ENCODE measurements at places on chromosomes 5 and 9.

DNA sequence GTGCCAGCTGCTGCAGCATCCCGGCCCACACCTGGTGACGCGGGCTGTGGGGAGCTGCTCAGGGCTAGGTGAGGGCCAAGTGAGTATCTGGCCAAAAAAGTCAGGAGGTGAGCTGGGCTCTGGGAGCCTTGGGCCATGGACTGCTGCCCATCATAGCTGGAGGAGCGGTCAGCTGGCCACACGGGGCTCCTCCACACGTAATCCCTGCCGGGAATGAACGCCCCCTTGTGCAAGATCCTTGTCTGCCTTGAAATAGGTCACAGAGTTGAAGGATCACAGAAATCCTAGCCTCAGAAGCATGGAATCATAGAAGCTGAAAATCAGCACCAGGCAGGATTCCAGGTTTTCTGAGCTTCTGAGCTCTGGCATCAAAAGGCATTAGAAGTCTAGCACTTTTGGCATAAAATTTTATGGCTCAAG, 16.8 kb upstream of the COL27A1 start:
- DNase-seq, result no peak

DNA sequence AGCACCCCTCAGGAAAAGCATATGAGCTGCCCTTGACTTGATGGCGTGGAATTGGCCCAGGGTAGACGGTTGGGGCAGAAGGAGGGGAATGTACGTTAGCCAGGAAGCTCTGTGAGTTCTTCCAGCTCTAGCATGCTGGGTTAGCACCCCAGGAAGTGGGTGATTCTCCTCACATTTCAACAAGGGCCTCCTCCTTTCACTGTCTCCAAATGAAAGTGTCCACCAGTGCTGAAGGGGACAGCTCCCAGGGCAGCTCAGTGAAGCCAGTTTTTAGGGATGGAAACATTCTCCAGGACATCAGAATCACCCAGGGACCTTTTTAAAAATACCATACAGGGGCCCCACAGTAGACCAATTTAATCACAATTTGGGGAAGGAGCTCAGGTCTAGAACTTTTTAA, 17.2 kb upstream of the AFAP1L1 start:
- no peak for DNase-seq

DNA sequence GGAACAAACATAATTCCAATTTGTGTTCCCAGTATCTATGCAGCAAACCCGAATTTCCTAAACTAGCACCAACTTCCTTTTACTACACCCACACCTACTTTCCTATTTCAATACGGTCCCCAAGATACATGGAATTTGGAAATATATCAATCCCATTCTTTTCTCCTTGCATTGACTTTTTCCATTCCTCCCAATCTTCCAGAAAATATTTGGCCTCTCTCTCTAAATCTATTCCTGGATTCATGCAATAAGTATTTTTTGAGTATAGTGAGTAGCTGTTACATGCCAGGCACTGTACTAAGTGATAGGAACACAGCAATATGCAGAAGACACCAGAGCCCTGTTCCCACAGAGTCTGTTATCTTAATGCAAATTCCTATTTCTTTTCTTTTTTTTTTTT, 216.2 kb upstream of the PIK3R1 start:
- DNase-seq, result no peak

DNA sequence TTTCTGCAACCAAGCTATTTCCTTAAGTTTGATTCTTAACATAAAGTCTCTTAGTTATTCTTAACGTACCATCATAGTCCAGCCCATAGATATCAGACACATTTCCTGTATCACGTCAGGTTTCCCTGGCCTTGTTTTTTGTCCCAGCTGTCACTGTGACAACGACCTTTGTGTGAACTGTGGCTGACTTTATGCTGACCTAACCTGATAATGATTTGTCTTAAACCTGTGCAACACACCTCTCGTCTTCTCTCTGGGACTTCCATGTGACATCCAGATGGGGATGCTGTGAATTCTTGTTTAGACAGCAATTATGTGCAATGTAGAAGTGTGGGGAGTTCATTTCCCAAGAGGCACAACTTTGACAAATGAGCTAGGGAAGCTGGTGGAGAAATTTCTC, 662.8 kb downstream of the PTPRD start:
- no peak for DNase-seq

DNA sequence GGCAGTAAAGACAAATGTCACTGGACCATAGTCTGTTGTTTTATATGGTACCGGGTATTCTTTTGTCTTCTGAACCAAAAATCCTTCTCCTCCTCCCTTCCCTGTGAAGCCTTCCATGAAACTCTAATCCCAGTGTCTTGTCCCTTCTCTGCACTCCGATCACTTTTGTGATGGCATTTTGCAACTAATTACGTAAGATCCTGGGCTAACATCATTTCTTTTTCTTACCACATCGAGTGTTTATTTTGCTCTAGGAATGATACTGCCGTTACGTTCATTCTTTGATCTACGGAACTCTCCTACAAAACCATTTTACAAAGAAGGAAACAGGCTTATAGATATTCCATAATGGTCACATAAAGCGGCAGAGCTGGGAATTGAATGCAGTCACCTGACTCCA, 33.7 kb downstream of the SNX18 start:
- DNase-seq, result no peak

DNA sequence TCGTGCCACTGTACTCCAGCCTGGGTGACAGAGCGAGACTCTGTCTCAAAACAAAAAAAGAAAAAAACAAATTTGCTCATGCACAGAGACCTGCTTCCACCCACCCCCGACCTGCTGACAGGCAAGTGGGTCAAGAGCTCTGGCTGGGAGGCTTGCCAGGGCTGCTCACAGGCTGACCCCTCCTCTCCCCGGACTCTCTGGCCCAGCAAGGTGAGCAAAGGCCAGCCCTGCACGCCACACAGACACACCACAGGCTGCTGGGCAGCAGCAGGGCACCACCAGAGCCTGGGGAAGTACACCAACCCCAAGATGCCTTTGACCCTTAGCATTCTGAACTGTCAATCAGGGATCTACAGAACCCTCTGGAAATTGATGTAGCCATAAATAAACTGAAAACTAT, 29.2 kb downstream of the NSUN2 start:
- no peak for DNase-seq

GRCh38 chr9:17571825-17572224, 7.0 kb upstream of the SH3GL2 start:
- no peak for DNase-seq

DNA sequence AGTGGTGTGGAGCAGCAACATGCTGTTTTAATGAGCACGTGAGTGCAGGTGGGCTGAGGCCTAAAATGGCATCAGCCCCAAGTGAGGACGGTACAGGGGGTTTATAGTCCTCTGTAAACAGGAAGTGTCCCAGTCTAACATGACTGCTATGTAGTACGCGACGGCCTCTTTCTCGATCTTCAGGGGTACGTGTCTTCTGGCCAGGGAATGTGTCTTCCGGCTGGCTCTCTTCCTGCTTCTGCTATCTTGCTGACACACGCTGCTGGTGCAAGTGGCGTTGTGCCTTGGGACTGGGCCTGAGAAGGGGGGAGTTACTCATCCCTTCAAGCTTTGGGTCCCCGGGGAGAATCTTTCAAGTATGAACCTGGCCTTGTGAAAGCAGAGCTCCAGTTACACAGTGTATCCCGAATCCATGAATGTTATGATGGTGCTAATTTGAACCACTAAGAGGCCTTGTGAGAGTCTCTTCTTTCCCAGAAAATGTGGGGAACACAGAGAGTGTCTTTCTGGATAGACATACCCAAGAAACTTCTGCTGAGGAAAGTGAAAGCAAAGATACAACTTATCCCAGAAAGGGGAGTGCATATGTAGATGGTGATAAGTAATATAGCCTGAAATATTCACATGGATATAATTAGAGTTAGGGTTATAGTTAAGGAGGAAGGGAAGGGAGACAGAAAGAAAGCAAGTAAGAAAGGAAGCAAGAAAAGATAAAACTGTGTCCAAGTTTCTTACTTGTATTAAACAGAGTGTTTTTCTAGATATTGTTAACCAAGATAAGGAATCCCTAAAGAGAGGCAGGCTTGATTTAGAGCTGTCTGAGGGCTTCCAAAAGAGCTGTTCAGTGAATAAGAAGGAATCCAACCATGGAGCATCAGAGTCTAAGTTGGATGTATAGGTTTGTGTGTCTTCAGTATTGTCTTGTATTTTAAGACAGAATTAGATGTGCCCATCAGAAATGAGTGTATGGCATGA, 35.5 kb upstream of the ANXA2R start:
- no peak for DNase-seq

- DNase-seq, result peak; percentile 75
Measured at GRCh38 chr9:18297056-18297841, 176.7 kb upstream of the ADAMTSL1 start.

GRCh38 chr9:89592963-89593726, 11.7 kb upstream of the GADD45G start:
- no peak for DNase-seq

- DNase-seq, result peak; percentile 35
Measured at GRCh38 chr5:143402553-143403333, 743 bp downstream of the NR3C1 start.

DNA sequence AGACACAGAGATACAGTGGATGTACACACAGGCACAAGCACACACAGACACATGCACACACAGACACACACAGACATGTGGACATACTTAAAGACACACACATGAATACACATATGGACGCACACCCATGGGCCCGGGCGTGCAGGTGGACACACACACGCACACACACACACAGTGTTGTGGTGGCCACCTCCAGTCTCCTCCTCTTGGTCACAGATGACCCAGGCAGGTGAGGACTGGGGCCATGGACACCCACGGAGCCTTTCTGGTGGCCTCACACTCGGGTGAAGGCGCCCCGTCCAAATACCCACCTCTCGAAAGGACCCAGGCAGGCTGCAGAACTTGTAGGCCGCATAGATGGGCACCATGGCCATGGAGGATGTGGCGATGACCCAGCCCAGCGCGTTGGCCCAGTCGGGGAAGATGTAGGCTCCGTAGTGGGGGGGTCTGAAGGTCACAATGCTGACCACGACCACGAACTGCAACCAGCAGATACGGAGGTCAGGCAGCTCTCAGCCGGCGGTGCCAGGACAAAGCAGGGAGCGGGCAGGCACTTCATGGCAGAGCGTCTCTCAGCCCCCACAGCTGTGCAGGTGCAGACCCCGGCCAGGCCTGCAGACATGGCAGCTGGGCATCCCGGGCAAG, 42.5 kb downstream of the SLC6A3 start:
- no peak for DNase-seq

DNA sequence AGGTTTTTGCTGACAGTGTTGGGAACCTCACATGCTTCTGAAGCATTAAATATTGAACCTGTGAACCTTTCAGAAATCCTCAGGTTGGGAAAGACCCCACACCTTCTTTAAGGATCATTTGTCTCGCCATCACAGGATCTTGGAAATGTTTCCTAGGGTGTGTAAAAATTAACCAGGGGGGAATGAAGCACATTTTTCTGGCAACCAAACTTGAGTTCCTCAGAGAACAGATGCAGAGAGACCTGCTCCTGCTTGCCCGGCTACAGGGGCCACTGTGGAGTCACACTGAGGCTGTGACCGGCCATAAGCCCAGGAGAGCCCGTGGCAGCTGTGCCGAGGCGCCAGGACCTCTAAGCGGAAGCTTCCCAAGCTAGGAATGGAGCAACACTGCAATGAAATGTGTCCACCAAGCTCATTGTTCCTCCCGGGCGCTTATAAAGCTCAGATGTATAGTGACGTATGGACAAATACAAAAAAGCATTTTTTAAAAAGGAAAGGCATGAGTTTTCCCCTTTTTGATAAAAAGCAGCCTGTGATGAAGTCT, 7.7 kb downstream of the CXCL14 start:
- DNase-seq, result no peak

- peak; percentile 9 for DNase-seq
Measured at GRCh38 chr5:28215091-28215490, 1176.7 kb upstream of the CDH9 start.

DNA sequence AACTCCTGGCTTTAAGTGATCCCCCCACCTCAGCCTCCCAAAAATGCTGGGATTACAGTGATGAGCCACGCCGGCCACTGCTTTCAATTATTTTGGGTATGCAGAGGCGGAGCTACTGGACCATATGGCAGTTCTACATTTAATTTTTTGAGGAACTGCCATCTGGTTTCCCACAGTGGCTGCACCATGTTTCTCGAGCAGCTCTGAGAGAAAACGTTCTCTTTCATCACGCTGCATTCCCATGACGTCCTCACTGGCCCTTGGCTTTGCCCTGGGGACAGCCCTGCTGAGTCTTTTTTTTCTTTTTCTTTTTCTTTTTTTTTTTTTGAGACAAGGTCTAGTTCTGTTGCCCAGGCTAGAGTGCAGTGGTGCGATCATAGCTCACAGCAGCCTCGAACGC, 35.5 kb upstream of the GRHPR start:
- DNase-seq, result no peak

DNA sequence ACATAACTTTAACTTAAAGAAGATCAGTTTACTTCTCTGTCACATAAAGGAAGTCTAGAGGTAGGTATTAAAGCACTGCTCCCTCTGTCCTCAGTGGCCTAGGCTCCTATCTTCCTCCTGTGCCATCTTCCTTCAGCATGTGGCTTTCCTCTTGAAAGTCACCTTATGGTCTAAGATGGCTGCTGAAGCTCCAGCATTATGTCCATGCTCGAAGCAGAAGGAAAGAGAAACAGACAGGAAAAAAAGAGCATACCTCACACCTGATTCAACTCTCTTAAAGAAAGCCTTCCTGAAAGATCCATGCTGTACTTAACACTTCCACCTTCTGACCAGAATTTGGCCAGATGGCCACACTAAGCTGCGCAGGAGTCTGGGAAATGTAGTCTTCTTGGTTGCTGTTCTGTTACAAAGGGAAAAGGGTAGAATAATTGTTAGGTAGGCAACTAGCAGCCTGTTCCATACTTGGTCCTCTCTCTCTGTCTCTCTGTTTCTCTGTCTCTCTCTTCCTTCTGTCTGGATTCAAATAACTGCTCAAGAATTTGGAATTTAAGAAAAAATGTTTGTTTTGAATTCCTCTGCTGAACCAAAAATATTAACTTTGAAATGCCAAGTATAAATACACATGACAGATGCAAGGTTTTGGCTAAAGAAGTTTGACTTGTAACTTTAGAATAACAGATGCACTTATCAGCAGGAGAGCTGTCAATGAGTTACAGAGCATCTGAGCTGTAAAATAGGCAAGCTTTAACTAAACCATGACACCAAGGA, 16.0 kb downstream of the TMEM174 start:
- no peak for DNase-seq

GRCh38 chr9:92508018-92508820, 25.9 kb upstream of the ASPN start:
- DNase-seq, result no peak

GRCh38 chr5:134406390-134406789, 5.3 kb downstream of the CDKN2AIPNL start:
- no peak for DNase-seq

GRCh38 chr5:176180781-176181180, 57.4 kb upstream of the SIMC1 start:
- no peak for DNase-seq

- no peak for DNase-seq
Measured at GRCh38 chr5:32679218-32679617, 31.9 kb upstream of the NPR3 start.

DNA sequence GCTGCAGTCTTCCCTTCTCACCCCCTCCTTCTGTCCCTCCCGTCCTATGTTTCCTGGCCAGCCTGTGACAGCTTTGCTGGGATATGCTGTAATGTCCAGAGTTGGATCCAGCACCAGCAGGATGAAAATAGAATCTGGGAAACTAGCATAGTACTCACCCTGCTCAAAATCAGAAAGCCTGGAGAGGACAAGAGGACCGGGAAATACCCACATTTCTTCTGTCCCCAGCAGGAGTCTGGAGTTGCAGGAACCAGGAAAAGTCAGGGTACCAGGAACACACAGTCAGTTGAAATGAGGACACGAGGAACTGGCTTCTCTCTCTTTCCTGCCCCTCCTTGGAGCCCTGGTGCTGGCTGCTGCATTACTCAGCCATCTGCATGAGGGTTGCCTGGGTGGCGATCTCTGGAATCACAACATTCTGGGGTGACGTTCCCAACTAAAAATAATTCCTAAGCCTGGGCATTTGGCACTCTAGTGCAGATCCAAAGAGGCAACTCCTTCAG, 59.6 kb upstream of the NFIL3 start:
- no peak for DNase-seq
